ENCODE measurements at places on chromosomes 7 and 10. TPM values are rescaled to one million over a fixed set of nuclear protein-coding genes. Genes with fewer than 3 reads are reported as not detected.

MCM10 gene
- total RNA-seq = 3.9 TPM

PODXL gene
- 0.72 TPM for total RNA-seq

GRIFIN gene
- total RNA-seq = not detected

SPACDR gene
- total RNA-seq = 0.85 TPM

UTF1 gene
- not detected for total RNA-seq

MKI67 gene
- total RNA-seq = 0.21 TPM

RADIL gene
- total RNA-seq = not detected

CREB5 gene
- 10.6 TPM for total RNA-seq

CHPF2 gene
- total RNA-seq = 47.0 TPM

ASAH2 gene
- 0.24 TPM for total RNA-seq

TRPV6 gene
- not detected for total RNA-seq

SPDYE9 gene
- total RNA-seq = not detected

SEMA3D gene
- not detected for total RNA-seq

EGFR gene
- 281 TPM for total RNA-seq

JCAD gene
- total RNA-seq = 0.48 TPM
